ENCODE measurements at places on chromosomes 12 and 14.

DNA sequence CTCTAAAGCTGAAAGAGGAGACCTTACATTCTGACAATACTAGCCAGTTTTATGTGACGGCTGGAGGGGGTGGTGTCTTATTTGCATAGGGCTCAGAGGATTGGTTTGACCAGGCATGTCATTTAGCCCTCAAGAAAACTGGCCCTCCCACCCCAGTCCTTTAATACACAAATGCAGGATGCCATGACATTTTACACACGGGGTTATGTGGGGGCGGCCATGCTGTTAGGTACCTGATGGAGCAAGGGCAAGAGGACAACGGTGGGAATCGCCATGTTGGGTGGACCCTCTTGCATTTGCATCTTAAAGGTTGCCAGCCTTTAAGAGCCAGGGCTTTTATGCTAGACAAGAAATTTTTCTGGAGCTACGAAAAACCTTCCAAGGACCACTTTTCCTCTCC lies 23.3 kb downstream of the MDM2 start:
- H3K36me3 ChIP-seq = peaks cover 90% of the 10 kb centered on the region
- DNase-seq = peak; percentile 73
- H3K4me1 ChIP-seq = no peaks in the 10 kb centered on the region
- H3K4me3 ChIP-seq = no peak overlapping the region
- H3K27ac ChIP-seq = no peak overlapping the region
- H3K27me3 ChIP-seq = no peaks in the 10 kb centered on the region

GRCh38 chr12:92444763-92445162 lies 258.0 kb upstream of the PLEKHG7 start:
- no peak for DNase-seq
- no peaks in the 10 kb centered on the region for H3K27me3 ChIP-seq
- no peaks in the 10 kb centered on the region for H3K36me3 ChIP-seq
- no peaks in the 10 kb centered on the region for H3K4me1 ChIP-seq

- H3K4me1 ChIP-seq = peaks cover 17% of the 10 kb centered on the region
- no peak for DNase-seq
- H3K36me3 ChIP-seq = no peaks in the 10 kb centered on the region
- H3K27ac ChIP-seq = no peak overlapping the region
Measured at GRCh38 chr12:15633201-15633600, 156.0 kb downstream of the EPS8 start.

DNA sequence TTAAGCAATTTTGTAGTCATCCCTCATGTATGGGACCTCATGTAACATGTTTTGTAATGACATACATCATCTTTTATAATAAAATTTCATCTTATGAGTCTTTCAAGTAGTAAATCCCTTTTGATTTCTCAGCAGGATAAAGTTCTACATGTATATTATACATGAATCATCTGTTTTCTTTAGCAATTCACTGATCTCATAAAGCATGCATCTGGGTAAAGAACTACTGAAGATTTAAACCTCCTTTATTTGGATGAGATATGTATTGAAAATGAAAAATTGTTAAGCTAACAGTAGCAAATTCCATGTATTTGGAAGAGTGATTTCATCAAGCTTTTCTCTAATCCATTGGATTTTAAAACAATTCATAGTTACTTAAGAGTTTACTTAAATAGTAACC lies 126.9 kb downstream of the KITLG start:
- no peak overlapping the region for H3K27ac ChIP-seq
- DNase-seq = no peak
- H3K27me3 ChIP-seq = peaks cover 25% of the 10 kb centered on the region
- H3K36me3 ChIP-seq = no peaks in the 10 kb centered on the region

DNA sequence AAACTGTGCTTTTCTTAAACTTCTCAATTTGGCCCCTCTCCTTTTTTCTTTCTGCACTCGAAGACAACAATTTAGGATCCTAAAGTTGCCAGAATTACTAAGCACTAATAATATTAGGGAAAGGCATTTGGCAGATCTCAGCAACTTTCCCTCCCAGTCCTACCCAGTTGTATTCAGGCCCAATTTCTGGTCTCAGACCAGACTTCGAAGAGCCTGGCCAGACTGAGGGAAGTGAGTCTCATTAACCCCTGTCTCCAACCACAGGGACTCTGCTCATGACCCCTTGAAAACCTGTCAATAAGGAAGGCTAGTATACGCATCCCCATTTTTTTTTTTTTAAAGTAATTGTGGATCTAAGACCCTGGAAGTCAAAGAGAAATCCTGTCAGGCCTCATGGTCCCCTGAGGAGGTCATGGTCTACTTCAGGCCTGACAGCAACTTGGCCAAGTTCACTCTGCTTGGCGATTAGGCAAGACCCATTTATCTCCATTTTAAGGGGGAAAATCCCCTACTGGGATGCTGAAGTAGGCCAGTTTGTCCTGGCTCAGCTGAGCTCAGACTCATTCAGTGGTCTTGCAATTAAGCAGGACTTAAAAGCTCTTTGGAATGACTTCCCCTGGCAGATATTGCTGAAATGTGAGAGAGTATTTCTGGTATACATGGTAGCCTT lies 521.0 kb downstream of the FUT8 start:
- H3K4me1 ChIP-seq = peaks cover 2% of the 10 kb centered on the region
- no peak overlapping the region for H3K4me3 ChIP-seq
- H3K27me3 ChIP-seq = no peaks in the 10 kb centered on the region
- H3K27ac ChIP-seq = no peak overlapping the region
- DNase-seq = no peak

DNA sequence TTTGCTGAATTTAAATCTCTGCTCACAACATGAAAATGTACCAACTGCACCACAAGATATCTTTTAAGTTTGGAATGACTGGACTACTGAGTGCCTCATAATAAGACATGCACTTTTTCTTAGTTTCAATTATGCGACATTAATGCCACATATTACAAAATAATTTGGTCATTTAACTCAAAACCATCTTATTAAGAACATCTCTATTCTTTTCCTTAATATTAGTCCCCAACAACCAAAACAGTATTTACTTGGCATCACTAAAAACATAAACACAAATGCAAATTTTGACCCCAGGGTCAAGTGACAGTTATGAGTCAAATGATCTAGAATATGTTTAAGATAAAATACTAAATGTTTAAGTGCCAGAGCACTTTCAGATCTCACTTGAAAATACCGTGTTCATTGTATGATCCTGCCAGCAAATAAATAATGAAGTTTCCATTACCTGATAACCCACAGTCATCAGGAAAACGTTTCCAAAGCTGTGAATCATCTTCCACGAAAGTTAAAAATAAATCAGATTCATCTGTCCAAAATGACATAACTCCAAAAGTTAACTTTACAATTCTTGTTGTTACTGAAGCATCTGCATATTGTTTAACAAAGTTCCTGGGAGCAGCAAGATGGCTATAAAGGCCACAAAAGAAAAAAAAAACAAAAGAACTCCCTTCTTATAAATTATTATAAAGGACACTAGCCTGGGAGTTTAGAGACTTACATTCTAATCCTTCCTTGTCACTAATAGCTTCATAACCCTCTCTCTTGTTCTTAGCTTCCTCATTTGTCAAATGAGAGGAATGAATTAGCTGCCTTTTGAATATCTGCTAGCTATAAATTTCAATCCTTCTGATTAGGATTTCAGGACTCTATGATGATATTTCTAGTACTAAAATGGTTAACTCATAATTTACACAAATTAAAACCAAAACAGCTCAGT lies 30.5 kb upstream of the AP4S1 start:
- H3K4me3 ChIP-seq = no peak overlapping the region
- no peaks in the 10 kb centered on the region for H3K4me1 ChIP-seq
- DNase-seq = no peak
- no peak overlapping the region for H3K27ac ChIP-seq
- H3K27me3 ChIP-seq = no peaks in the 10 kb centered on the region
- peaks cover 39% of the 10 kb centered on the region for H3K36me3 ChIP-seq

GRCh38 chr12:57299514-57300016 lies 48.6 kb upstream of the STAC3 start:
- H3K27ac ChIP-seq = no peak overlapping the region
- H3K4me3 ChIP-seq = no peak overlapping the region
- DNase-seq = no peak
- peaks cover 62% of the 10 kb centered on the region for H3K36me3 ChIP-seq
- no peaks in the 10 kb centered on the region for H3K4me1 ChIP-seq
- H3K27me3 ChIP-seq = no peaks in the 10 kb centered on the region

DNA sequence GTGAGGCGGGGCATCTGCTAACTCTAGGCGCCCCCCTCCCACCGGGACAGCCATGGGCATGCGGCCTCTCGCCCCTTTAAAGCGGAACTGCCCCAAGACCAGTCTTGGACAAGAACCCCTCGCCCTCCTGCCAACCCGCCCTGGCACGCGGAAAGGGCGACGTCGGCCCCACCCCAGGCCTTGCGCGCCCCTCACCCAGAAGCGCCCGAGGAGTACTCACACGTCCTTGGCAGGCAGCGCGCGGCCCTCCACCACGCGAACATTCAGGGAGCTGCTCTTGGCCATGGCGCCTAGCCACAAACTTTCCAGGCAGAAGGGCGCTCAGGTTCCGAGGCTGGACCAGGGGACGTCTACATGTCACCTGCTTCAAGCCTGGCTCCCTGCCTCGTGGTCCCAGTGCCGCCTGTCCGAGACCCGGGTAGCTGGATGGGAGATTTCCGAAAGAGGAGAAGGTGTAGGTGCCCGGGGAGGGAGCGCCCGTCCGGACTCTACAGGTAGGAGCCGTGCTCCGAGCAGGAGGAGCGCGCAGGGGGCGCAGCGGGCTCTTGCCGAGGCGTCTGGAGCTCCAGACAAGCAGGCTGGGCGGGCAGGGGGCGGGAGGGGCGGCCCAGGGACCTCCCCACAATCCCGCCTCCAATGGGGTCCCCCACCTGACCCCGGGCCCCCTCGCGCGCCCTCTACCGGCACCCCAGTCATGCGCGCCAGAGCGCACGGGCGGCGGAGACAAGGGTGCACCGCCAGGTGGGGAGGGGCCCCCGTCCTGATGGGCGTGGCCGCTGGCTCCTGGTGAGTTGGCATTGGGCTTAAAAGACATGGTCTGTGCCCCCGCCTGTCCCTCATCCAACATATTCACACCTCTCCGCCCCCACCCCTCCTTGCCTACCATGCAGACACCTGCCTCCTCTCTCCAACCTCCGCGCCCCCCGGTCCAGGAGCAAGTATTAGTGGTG lies at the start of gene RASAL1:
TSS of gene RASAL1 (minus strand) at position 584 of the 950 bp plus-strand sequence. CDS start at position 285, 299 bp downstream.
- H3K27ac ChIP-seq = no peak within 1 kb of the TSS
- H3K27me3 ChIP-seq = peaks cover 19% of the 10 kb centered on the region
- no peaks in the 10 kb centered on the region for H3K36me3 ChIP-seq
- peak; percentile 99 for DNase-seq
- H3K4me3 ChIP-seq = peak within 1 kb of the TSS; percentile 71

DNA sequence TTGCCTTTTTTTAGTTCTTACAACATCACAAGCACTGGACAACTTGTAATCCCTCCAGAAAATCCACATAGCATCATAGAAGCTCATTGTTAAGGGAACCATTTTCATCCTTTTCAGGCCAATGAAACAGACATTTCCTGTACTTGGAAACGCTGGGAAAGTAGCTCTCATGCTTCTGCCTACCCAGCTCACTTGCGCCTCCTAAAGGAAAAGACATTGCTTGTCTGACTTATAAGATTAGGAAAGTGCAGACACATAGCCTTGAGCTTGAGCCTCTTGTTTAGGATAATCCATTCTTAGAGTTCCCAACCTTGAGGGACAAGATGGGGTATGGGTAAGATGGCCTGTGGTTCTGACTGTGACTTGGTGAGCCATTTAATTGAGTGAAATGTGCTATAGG lies 589.5 kb downstream of the NOVA1 start:
- no peaks in the 10 kb centered on the region for H3K27me3 ChIP-seq
- no peak overlapping the region for H3K27ac ChIP-seq
- H3K4me3 ChIP-seq = no peak overlapping the region
- no peaks in the 10 kb centered on the region for H3K36me3 ChIP-seq
- H3K4me1 ChIP-seq = no peaks in the 10 kb centered on the region
- DNase-seq = peak; percentile 75

- no peak overlapping the region for H3K27ac ChIP-seq
- H3K4me1 ChIP-seq = no peaks in the 10 kb centered on the region
- no peaks in the 10 kb centered on the region for H3K27me3 ChIP-seq
Measured at GRCh38 chr12:101832030-101832429, 1.3 kb upstream of the GNPTAB start.

DNA sequence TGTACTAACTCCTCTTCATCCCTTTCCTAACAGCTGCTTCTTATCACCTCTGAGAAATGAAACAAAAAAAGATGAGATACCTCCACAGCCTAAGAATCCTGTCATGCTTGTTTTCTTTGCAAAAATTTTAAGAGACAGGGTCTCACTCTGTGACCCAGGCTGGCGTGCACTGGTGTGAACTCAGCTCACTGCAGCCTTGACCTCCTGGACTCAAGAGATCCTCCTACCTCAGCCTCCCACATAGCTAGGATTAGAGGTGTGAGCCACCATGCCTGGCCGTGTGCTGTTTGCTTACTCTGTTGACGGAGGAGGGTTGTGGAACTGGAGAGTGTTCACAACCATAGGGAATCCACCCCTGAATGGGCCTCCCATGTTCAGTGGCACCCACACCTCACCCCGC lies 16.2 kb downstream of the CSRNP2 start:
- no peak overlapping the region for H3K27ac ChIP-seq
- H3K4me3 ChIP-seq = no peak overlapping the region
- H3K4me1 ChIP-seq = no peaks in the 10 kb centered on the region

- no peaks in the 10 kb centered on the region for H3K36me3 ChIP-seq
- H3K4me3 ChIP-seq = no peak overlapping the region
- no peak overlapping the region for H3K27ac ChIP-seq
- DNase-seq = no peak
- H3K4me1 ChIP-seq = no peaks in the 10 kb centered on the region
Measured at GRCh38 chr12:80268924-80269749, 169.8 kb downstream of the OTOGL start.

DNA sequence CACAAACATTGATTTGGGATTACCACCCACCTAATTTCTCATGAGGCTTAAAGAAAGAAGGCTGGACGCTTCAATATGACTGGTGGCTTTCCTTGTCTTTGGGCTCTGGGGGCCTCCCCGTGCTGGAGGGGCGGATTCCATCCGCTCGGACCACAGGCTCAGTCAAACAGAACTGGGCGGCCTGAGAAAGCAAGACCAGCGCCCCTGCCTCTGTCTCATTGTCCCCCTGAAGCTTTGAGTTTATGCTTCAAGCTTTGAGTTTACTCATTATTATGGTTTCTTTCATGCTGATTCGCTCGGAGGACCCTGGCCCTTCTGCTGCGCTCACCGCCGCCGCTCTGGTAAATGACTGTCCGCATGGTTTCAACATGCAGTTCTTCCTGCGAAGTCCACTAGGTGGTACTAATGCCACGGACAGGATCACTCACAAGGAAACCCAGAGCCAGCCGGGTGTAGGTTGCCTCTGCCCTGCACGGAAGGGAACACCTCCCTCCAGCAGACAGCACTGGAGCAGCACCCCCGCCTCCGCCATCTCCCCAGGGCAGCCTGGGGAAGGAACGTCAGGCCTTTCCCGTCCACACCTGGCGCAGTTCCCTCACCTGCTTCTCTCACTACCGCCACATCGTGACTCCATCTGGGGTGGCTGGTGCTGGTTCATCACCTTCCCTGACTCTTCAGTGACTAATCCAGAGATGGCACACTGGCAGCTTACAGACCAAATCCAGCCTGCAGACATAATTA lies 13.2 kb upstream of the TIGAR start:
- DNase-seq = peak; percentile 98
- H3K4me3 ChIP-seq = no peak overlapping the region
- peaks cover under 1% of the 10 kb centered on the region for H3K36me3 ChIP-seq
- no peaks in the 10 kb centered on the region for H3K27me3 ChIP-seq
- no peaks in the 10 kb centered on the region for H3K4me1 ChIP-seq

- no peaks in the 10 kb centered on the region for H3K27me3 ChIP-seq
- no peaks in the 10 kb centered on the region for H3K4me1 ChIP-seq
- H3K36me3 ChIP-seq = no peaks in the 10 kb centered on the region
- DNase-seq = no peak
- H3K4me3 ChIP-seq = no peak overlapping the region
- no peak overlapping the region for H3K27ac ChIP-seq
Measured at GRCh38 chr12:15767301-15767700, 21.9 kb downstream of the EPS8 start.

Data from endodermal cell (in vitro differentiated cells).